ENCODE measurements at places on chromosomes 2 and 18.

- no peak for DNase-seq
These were observed 198.9 kb upstream of the RND3 start for GRCh38 chr2:150686391-150686790.

GRCh38 chr2:162028511-162028910, 45.5 kb downstream of the DPP4 start:
- no peak for DNase-seq

DNA sequence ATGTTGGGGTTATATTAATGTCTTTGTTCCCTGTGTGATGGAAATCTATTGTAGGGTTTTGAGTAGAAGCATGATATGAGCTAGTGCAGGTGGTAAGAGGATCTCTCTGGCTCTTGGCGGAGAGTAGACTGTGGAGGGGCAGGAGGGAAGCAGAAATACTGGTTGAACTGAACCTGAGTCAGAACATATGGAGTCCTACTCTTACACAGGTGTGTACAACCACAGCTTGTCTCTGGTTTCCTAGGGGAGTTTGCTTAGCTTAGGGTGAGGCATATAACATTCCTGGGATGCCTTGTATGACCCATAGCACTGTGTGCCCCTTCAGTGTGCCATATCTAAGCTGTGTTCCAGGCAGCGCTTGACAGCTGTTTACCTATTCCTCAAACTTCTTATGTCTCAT, 97.3 kb upstream of the GCFC2 start:
- DNase-seq, result no peak

- DNase-seq, result no peak
These were observed 230.1 kb upstream of the PXDN start for GRCh38 chr2:1974397-1974796.

DNA sequence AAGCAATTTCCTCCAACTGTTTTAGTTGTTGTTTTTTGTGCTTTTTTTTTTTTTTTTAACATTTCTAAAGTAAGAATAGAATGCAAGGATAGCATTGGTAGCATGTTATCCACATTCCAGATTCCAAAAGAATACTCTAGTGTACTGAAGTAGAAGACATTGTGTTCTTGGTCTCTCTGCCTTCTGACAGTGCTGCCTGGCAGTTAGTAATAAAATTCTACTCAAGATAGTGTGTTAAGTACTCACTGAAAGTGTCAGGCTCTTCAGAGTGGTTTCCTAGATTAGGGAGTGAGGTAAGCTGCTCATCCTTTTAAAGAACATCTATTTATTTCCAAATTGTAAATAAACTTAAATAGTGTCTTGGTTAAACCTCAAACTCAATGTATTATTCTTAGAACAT, 253.7 kb downstream of the HNMT start:
- no peak for DNase-seq

DNA sequence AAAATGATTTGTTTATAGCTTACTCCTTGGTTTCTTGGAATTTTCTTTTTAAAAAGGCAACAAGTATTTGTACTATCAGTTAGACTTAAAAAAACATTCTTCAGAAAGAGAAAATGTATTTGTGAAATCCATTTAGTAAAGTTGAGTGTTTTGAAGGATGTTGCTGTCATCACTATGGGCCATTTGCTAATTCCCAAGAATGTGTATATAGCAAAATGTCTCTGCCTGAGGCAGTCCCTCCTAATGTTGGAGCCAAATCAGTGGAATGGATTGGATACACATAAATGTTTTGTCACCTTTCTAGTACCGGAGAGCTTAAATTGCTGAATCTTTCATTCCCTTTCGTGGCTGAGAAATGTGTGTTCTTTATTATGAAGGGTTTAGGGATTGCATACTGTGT, 890.2 kb upstream of the ZEB2 start:
- no peak for DNase-seq

DNA sequence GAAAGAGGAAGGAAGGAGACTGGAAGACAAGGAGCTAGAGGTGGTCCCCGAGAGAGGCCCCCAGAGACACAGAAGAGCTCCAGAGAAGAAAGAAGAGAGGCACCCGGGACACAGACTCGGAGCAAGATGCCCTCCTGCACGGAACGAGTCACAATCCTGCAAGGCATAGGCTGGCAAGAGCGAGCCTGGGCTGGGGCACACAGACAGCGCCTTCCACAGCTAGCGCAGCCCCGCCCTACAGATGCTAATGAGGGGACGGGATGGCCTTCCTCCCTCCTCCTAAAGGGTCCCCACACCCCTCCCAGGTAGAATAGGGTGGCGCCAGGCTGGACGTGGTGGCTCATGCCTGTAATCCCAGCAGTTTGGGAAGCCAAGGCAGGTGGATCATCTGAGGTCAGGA, 19.8 kb upstream of the GPR17 start:
- DNase-seq, result peak; percentile 21

DNA sequence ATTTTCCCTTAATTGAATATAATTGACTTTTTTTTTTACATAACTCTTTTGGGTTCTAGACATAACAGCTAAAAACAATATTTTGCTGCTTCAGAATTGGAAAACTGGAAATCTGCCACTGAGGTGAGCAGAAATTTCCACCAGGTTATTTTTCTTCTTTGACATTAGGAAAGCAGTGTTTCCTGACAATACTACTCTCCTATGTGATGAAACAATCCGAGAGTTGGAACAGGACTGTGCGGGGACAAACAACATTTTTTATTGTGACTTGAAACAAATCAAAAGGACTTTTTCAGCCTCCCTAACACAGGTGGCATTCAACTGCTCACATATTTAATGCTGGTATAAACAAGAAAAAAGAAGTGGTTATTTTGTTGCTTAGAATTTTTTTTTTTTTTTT, 237.2 kb downstream of the RNF152 start:
- no peak for DNase-seq

DNA sequence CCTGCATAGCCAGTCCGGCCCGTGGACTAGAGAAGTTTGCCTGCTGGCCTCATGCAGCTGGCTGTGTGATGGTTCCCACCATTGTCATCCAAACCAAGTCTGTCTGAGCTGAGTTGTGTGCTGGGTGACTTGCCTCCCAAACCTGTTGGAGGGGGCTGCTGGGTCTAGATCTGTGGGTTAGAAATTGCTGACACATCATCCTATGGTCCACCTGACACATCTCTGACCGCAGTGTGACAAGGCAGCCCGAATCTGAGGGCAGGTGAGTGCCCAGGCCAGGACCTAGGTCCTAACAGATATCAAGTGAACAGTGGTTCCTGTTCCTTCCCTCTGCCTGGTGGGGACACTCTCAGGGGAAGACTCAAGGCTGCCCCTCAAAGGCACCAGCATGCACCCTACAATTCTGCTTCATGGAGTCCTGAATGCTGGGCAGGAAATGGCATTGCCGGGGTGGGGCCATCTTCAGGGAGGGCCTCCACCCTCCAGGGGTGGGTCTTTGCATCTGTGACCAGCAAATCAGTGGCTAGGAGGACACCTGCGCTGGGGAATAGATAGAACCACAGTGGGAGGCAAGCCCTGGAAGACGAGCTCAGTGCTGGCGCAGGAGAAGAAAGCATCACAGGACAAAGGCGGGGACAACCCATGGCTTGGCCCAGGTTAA, 117.9 kb upstream of the ID2 start:
- no peak for DNase-seq

- DNase-seq, result no peak
These were observed 6.9 kb upstream of the POU3F3 start for GRCh38 chr2:104846786-104847585.
